ELR (cell line): ENCODE measurements at places on chromosomes 5 and 9.

DNA sequence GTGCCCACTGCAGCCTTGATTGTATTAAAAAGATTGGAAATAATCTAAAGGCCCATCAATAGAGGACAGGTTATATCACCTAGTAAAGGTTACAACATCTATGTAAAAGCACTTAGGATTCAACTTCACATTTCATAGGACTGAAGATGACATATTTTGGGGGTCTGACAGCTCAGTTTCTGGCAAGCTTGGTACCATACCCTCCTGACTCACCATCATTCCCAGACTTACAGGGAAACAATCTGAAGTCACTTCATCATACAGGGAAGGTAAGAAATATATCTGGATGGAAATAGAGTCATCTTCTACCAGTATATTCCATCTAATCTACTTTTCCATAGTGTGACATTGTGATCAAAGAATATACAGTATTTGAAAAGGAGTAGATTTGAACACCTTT is 28.8 kb upstream of the DAB2 start:
- DNase-seq, result peak; percentile 53

- peak; percentile 4 for DNase-seq
Observed at GRCh38 chr5:167284222-167284890, 1007.1 kb upstream of the WWC1 start.

GRCh38 chr5:53882676-53883031 is 322.2 kb downstream of the NDUFS4 start:
- no peak for DNase-seq

GRCh38 chr9:93369686-93370085 is 81.8 kb upstream of the FAM120A start:
- no peak for DNase-seq

- no peak for DNase-seq
Observed at GRCh38 chr5:132267931-132268768, 10.7 kb downstream of the PDLIM4 start.

DNA sequence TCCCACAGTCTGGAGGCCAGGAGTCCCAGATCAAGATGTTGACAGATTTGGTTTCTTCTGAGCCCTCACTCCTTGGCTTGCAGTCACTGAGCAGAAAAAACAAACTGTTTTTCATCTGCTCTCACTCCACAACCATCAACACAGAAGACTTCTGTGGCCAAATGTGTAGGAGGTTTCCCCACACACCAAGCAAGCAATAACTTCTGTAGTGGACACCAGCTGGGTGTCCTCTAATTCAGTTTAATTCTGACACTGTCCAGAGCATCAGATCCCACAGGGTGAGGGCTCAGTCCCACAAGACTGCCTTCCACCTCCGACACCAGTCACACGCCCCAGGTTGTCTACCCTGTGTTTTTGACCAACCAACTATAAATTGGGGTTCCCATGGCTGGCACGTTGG is 209.9 kb downstream of the AOPEP start:
- no peak for DNase-seq

- DNase-seq, result peak; percentile 32
Observed at GRCh38 chr5:173010547-173011464, 27.2 kb downstream of the ATP6V0E1 start.

- DNase-seq, result no peak
Observed at GRCh38 chr9:135394131-135394530, 85.5 kb upstream of the PPP1R26 start.

DNA sequence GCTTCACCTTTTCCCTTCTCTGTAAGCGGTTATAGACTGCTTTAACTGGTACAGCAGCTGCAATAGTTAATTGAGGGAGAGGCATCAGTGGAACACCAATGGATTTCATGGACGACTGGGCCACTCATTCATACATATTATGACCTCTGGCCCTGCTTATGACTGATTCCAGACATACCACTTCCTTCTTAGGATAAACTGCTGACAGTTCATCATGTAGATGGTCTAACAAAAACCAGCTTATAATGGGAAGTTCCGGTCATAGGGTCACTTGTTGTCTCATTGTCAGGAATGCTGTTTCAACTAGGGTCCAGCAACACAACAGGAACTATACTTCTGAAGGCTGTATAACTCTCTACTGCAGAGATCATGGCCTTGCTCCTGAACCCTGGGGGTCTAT is 265.2 kb upstream of the RASA1 start:
- peak; percentile 8 for DNase-seq

DNA sequence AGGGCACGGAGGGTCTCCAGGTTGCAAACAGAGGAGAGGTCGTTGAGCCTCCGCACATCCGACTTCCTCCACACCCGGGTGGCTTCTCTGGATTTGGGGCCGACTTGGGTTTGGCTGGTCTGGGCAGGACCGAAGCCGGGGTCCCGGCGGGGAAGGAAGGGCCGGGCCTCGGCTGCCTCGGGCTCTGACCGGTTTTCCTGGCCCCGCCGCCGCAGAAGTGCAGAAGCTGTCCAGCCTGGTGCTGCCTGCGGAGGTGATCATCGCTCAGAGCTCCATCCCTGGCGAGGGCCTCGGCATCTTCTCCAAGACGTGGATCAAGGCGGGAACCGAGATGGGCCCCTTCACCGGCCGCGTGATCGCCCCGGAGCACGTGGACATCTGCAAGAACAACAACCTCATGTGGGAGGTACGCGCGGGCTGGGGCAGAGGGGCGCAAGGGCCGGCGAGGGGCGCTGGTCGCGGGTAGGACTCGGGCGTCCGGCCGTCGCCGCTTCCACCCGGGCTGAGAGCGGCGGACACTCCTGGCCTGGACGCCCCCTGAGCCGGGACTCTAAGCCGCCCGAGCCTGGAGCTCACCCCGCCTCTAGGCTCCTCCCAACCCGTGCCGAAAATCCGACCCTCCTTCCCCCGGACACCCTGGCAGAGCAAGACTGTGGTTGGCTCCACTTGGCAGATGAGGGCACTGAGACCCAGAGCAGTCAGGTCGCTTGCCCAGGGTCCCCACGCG is 2.2 kb downstream of the PRDM12 start:
- no peak for DNase-seq

DNA sequence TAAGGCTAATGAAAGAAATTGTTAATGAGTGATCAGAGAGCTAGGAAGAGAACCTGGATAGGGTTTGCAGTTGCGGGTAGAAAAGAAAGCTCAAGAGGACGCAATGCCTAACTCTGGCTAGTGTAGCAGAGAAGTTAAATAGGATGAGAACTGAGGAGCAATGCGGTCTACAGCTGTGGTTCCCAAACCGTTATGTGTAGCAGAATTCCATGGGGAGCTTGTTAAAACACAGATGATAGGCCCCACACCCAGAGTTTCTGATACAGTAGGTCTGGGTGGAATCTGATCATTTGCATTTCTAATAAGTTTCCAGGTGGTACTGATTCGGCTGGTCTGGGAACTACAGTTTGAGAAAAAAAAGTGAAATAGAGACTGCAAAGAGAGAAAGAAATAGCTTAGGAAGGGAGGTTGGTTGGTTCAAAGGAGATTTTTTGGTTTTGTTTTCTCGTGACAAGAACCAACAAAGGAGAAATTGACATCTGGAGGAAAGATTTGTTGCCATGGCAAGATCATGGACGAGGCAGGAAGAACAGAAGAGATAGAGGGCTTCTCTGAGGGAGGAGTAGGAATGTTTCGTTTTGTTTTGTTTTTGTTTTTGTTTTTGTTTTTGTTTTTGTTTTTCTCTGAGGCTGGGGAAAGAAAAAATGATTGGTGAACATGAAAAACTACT is 276.1 kb downstream of the ARRDC3 start:
- no peak for DNase-seq

DNA sequence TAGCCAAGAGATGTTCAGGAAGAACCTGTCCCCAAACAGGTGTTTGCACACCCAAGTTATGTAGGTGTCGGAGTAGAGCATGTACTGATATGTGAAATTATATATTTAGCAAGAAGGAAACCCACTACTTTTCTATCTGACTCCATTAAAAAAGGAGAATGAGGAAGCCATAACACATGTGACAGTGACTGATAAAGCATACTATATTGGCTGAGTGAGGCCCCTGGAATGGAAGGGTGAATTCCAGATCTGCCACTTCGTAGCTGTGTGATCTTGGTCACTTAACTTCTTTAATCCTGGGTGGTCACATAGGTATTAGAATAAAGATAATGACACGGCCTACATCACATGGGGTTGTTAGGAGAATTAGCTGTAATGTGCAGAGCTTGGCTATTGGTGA is 116.0 kb upstream of the MAN2A1 start:
- DNase-seq, result no peak

GRCh38 chr5:119049824-119050449 is 20.9 kb upstream of the DMXL1 start:
- DNase-seq, result peak; percentile 58

DNA sequence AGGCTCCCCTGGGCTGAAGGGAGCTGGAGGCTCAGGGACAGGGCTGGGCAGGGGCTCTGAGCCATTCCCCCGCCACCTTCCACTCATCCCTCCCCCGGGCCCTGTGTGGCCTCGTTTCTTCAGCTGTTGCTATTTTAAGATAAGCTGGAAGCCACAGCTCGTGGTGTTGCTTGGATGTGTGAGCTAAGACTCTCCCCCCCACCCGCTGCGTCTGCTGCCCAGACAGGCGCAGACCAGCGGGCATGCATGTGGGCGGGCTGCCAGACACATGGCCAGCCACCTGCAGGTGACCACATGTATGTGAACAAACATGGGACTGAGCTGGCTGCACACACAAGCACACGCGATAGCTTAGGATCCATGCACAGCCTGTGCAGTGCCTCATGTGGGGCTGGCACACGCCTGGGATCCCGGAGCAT is 8.7 kb downstream of the SNCB start:
- DNase-seq, result no peak

- DNase-seq, result peak; percentile 51
Observed at GRCh38 chr5:65811885-65812284, 89.9 kb downstream of the NLN start.

DNA sequence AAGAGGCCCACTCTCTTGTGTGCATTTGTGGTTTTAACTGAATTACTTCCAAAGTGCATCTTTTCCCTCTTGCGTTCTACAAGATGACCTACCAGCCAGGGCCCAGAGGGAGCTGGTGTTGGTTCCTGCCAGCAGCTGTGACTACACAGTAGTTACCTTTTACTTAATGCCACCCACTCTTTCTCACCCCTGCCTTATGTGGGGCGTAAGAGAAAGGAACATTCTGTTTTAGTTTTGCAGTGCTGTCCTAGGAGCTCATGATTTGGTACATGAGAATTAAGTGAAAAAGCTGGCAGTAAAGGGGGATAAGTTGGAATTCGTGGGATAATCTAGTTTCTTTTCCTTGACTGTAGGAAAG is 45.4 kb downstream of the RCL1 start:
- DNase-seq, result no peak

GRCh38 chr5:3602785-3603502 is 7.3 kb downstream of the IRX1 start:
- DNase-seq, result no peak

GRCh38 chr9:137818286-137818685 is 59.3 kb upstream of the CACNA1B start:
- no peak for DNase-seq

DNA sequence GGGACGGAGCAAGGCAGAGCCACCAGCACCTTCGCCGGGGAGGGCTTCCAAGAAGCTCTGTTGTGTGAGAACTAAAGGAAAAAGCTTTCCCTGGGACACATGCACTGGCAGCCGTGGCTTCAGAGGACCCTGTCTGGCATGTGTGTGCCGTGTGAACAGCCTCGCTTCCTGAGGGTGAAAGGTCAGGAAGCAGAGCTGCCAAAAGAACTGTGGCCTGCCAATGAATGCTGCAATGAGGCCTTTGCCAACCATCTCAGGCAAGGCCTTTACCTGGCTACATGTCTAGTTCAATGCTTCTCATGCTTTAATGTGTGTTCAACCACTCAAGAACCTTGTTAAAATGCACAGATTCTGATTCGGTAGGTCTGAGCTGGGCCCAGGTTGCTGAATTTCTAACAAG is 53.5 kb downstream of the NIPSNAP3B start:
- DNase-seq, result no peak

GRCh38 chr5:145975361-145976066 is 39.1 kb downstream of the SH3RF2 start:
- DNase-seq, result peak; percentile 90

- peak; percentile 90 for DNase-seq
Observed at GRCh38 chr5:9766581-9766980, 136.4 kb upstream of the TAS2R1 start.

DNA sequence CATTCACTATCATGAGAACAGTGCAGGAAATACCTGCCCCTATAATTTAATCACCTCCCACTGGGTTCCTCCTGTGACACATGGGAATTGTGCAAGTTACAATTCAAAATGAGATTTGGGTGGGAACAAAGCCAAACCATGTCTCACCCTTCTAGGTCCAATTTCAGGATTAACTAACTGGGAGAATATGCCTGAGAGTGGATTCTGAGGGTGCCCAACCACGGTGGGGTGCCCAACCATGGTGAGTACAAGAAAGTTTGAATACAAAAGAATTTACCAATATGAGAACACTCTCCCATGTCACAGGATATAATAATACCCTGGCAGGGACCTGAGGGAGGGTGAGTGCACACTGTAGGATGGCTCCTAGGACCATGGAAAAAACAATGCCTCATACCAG is 17.2 kb upstream of the GDA start:
- DNase-seq, result no peak

GRCh38 chr9:10168241-10168640 is 444.6 kb downstream of the PTPRD start:
- DNase-seq, result no peak

DNA sequence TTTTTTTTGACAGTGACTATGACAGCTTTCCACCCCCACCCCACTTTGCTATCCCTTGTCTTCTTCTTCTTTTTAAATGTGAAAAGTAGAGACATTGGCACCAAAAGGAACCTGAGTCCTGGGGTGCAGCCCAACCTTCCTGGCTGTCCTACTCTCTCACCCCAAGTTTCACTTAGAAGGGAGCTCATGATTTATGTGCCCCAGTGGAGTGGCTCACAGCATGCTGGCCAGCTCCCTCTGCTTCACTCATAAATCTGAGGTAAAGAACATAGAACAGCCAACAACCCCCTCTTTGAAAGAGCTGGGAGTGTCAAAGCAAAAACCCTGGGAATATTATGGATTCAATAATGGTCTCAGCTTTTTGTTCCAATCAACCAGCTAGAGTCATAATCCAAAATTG is 196.3 kb upstream of the DAPK1 start:
- no peak for DNase-seq

- DNase-seq, result no peak
Observed at GRCh38 chr9:113537229-113537810, 73.8 kb downstream of the RGS3 start.

DNA sequence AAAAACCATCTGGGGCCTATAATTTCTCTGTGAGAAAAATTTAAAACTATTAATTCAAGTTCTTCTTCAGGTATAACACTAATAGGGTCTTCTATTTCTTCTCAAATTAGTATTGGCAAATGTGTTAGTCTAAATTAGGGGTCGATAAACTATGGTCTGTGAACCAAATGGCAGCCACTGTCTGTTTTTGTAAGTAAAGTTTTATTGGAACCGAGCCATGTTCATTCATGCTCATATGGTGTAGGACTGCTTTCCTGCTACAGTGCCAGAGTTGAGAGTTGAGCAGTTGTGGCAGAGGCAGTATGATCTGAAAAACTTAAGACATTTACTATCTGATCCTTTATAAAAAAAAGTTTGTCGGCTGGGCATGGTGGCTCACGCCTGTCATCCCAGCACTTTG is 29.1 kb downstream of the SEC61B start:
- no peak for DNase-seq

DNA sequence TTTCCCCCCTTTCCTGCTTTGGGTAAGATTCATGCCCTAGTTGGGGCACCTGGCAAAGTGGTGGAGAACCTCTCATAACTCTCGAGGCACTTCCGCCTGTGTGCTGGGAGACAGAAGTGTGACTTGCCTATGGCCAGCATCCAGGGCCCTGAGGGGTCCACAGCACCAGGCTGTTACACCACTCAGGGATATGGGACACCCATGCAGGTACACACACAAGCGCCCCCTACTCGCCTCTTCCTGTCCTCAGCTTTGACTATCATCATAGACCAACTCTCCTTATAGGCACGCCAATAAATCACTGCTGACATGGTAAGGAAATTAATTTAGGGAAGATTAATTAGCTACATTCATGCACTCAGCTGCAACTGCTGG is 45.4 kb downstream of the SHB start:
- no peak for DNase-seq
